Stimulated activated CD8-positive, alpha-beta memory T cell treated with anti-CD3 and anti-CD28 coated beads, Interleukin-15, amount 100 ng/mL, for 1 hour (primary cell): ENCODE measurements at places on chromosomes 13 and 19.
A peak's percentile ranks its signal among the peaks of the same experiment; 100 is the strongest.

GRCh38 chr13:71591374-71591773 lies 275.6 kb downstream of the DACH1 start:
- DNase-seq = no peak

DNA sequence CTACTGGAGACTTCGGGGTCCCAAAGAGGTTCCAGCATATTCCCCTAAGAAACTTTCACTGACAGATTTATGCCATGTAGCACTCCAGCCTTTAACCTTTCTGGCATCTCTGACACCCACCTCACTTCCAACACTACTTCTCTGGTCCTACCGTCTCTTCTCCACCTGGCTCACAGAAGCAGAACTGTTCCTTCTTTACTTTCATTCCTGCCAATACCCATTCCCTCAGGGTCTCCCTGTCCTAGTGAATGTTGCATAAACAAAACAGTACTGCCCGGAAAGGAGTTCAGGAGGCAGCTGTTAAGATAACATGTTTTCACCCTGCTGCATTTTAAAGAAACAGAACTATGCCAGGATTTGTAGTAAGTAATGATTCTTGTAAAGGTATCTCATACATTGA lies 136.0 kb upstream of the MIR17HG start:
- no peak for DNase-seq

DNA sequence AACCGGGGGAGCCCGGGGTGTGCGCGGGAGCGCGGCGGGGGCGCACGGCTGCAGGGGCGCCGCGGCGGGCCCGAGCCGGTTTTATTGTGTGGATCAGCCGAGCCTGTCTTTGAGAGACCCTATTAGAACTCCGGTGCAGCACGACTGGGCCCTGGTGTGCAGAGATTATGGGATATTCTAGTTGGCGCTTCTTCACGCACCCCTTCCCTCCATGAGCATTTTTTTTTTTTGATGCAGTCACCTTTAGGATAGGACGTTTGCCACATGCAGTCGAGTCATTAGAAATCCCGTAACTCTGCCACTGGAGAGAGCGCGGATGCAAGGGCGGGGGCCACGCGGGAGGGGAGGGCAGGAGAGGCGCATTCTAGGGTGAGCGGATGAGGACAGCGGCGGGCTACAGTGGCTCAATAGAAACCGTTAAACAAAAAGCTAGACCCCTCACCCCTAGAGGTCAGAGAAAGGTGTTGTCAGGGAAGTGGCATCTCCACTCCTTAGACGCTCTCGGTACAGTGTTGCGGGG lies 3.7 kb downstream of the FGF9 start:
- no peak for DNase-seq

GRCh38 chr13:25977671-25978070 lies 74.1 kb downstream of the SHISA2 start:
- no peak for DNase-seq

DNA sequence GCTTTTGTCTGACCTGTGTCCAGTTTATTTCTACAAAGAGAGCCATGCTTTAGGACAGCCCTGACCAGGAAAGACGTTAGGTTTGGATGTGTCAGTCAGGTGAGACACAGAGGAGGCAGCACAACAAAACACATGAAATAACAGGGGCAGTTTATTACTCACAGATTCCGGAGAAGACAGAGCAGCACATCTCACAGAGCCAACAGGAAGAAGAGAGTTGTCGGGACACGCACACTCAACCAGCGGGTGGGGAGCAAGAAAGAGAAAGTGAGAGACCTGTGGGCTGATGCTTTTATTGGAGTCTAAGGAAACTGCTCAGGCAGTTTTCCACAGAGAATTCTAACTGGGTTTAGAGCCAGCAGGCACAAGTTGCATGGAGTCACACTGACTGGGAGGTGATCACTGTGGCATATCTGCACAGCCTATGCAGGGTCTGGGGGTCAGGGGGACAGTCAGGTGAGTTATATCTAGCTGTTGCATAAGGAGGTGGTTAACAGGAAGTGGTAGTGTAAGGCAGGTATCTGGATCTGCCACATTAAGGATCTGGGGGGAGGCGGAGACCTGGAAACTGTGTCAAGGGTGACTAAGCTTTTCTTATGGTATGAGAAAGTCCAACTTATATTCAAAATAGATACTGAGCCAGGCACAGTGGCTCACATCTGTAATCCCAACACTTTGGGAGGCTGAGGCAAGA lies 24.1 kb upstream of the CEACAM20 start:
- no peak for DNase-seq

GRCh38 chr13:36549126-36549702 lies 116.9 kb downstream of the CCNA1 start:
- no peak for DNase-seq

DNA sequence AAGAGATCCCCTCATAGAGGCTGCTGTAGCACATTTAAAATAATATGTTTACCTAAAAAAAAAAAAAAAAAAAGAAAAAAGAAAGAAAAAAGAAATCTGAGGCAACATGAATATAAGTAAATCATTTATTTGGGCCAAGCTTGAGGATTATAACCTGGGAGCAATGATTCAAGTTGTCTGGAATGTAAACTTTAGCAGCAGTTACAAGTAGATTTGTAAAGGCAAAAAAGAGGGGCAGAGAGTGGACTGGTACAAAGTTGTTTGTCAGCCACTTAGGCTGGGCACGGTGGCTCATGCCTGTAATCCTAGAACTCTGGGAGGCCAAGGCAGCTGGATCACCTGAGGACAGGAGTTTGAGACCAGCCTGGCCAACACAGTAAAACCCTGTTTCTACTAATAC lies 11.3 kb downstream of the ZNF43 start:
- DNase-seq = no peak

GRCh38 chr19:941292-942132 lies 15.7 kb downstream of the ARID3A start:
- DNase-seq = no peak

GRCh38 chr19:1601613-1602064 lies 3.6 kb downstream of the UQCR11 start:
- no peak for DNase-seq

GRCh38 chr13:94351292-94351990 lies 128.0 kb downstream of the DCT start:
- no peak for DNase-seq

DNA sequence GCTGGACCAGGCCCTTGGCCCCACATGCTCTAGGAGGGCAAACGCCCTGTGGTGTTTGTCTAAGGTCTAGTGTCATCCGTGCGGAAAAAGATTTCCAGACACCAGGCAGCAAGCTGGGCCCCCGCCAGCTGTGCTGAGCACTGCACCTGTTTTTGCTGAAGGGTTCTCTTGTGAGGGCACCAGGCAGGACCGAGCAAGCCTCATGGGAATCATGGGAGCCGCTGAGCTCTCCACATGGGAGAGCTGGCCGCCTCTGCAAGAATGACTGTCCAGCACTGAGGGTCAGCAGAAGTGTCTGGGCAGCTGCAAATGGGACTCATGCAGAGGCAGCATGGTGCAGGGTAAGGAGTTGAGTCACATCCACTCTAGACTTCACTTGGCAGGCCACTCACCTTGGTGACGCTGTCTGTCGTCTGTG lies 12.0 kb downstream of the B3GNT8 start:
- DNase-seq = no peak

- DNase-seq = no peak
Measured at GRCh38 chr19:16383584-16384161, 59.0 kb downstream of the KLF2 start.

- DNase-seq = no peak
Measured at GRCh38 chr13:75881109-75881775, 245.1 kb downstream of the LMO7 start.

- no peak for DNase-seq
Measured at GRCh38 chr19:43690444-43690843, 20.5 kb upstream of the PLAUR start.

DNA sequence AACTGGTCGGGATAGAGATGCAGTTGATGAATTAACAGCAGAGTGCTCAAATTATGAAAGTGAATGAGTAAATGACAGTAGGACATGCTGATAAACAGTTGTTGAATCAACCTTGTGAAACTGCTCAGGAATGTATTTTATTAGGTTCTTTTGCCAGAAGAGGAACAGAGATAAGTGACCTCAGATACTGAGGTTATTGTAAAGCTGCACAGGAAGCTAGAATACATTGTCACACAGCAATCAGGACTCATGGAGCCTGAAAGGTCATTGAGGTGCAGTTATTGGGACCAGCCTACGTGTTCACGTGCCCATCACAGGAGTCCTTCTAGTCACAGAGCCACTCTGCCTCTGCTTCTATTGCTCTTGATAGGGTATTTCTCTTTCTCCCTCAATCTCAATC lies 47.5 kb upstream of the MED4 start:
- DNase-seq = no peak

GRCh38 chr13:23739596-23739995 lies 149.6 kb downstream of the MIPEP start:
- DNase-seq = no peak

- no peak for DNase-seq
Measured at GRCh38 chr19:17861542-17862402, 2.1 kb downstream of the RPL18A start.

- no peak for DNase-seq
Measured at GRCh38 chr19:38977445-38978325, 2.1 kb upstream of the FBXO17 start.

DNA sequence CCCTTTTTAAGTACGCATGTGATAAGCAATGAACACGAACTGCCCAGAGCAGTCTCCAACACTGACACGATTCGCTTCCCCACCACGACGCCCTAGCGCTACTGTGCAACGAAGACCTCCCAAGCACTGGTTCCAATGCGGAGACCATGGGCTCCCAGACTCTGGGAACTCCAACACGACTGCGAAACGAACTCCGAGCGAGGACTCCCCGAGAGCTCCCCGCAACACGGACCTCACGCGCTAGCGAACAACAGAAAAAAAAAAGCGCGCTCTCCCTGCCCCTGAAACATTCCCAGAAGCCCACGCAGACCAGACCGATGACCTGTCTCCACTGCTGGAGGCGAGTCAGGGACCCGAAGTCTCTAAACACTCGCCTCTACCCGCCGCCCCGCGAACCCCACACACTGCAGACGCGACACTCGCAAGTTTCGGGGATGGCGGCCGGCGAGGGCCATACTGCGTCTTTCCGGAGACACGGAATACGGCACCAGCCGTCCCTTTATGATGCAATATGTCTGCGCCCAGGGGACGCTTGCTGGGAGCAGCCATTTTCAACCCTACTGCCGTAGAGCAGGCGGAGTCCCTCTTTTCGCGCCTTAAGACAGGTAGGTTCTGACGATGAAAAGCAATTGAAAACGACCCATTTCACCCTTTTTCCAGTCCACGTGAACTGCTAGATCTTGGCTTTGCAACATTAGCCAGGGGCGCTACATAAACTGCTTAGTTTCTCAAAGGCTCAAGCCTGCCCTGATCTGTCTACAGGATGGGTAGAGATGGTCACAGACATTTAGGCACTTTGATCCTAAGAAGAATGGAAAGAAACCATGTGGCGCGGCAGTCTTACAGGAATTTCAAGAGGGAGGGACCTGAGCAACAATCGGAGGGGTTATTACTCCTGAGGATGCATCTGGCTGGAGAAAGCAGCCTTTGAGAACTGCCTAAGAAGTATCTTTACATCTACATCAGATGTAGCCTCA lies at the start of gene ZNF577:
Gene ZNF577 (minus strand): TSS at position 430 of the 977 bp plus-strand sequence. CDS start 7,569 bp downstream, outside the sequence.
- DNase-seq = peak; percentile 37

- DNase-seq = no peak
Measured at GRCh38 chr13:55199134-55199533, 1941.6 kb upstream of the PRR20A start.

DNA sequence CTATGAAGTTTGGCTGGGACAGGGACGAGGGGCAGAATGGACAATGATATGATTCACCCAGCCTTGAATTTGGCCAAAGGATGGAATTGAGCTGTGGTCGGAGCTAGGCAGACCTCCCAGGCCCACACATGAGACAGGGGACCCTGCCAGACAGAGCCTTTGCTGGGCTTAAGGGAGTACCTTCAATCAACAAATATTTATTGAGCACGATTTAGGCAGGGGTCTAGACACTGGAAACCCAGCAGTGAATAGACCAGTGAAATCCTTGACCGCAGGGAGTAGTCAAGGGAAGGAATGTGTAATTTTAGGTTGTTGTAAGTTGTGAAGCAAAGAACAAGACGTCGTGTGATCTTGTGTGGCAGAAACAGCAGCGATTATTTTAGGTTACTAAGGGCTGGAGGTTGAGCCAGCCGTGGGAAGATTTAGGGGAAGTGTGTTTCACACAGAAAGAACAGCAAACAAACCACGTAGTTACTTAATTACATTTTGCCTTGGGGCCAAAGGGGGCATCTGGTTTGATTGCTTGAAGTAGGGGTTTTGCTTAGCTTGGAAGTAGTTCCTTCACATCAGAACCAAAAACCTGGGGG lies 16.9 kb upstream of the AP1M2 start:
- DNase-seq = no peak

- no peak for DNase-seq
Measured at GRCh38 chr19:47826800-47827199, 5.1 kb downstream of the CRX start.

GRCh38 chr13:24306632-24307031 lies 2.7 kb upstream of the C1QTNF9 start:
- no peak for DNase-seq

- no peak for DNase-seq
Measured at GRCh38 chr19:16571283-16571682, 932 bp downstream of the SLC35E1 start.

- DNase-seq = no peak
Measured at GRCh38 chr19:2731181-2731995, 8.4 kb downstream of the SLC39A3 start.

- no peak for DNase-seq
Measured at GRCh38 chr19:15815306-15815705, at the start of gene OR10H1. TSS of gene OR10H1 (minus strand) at chr19:15815664. CDS start at chr19:15808037, 7,627 bp downstream.

DNA sequence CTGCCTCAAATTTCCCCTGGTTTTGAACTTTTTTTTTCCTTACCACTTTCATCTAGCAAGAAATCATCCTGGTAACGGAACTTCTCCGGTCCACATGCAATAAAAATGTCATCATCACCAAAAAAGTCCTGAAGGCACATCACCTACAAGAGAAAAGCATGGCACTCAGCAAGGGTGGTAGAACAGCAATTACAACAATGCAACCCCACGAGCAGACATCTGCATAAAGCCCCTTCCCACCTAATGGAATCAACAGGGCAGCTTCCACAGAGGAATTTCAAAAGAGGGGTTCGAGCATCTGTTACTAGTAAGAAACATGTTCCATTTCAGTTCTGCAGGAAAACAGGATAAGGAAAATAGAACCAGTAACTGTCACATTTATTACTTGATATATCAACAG lies 183.9 kb downstream of the DCLK1 start:
- DNase-seq = no peak

DNA sequence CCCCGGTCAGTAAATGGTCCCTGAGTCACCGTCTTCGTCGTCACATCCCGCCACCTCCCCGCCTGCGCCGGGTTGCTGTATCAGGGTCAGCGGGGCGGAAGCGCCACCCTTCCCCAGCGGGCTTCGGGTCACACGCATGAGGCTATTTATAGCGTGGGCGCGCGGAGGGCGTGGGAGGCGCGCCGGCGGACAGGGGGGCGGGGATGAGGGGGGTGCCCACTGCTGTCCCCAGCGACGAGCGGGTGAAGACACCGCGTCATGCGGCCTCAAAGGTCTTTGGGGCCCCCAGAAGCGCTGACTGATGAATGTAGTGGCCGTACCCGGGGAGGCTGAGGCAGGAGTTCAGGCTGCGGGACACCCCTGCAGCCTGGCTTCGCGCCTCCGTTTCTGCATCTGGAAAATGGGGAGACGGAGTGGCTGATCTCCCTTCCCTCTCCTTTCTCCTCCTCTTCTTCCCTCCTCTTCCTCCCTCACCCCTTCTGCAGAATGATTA lies 7.9 kb downstream of the UNC13A start:
- DNase-seq = peak; percentile 23
